Stimulated activated CD8-positive, alpha-beta memory T cell treated with anti-CD3 and anti-CD28 coated beads, Interleukin-2, amount 100 ng/mL, for 48 hours (primary cell): ENCODE measurements at places on chromosomes 4 and X.

DNA sequence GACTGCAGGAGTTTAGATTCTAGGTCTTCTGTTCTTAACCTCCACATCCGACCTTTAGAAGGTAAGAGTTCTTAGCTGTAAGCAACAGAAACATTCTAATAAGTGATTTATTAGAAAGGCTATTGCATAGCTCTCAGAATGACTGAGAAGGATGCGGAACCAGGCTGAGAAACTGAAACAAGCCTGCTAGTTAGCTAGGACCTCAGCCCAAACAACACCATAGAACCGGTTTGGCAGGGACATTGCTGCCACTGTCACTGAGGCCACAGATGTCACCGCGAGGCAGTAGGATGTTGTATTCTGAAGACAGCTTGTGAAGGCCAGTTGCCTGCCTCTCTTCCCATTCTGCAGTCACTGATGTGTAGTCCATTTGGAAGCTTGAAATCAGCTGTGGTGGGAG lies 160.0 kb upstream of the ARX start:
- DNase-seq: no peak

- DNase-seq: no peak
These were observed 102.0 kb upstream of the PDE5A start for GRCh38 chr4:119730671-119730950.

- DNase-seq: no peak
These were observed 71.7 kb upstream of the BCOR start for GRCh38 chrX:40169193-40170101.

DNA sequence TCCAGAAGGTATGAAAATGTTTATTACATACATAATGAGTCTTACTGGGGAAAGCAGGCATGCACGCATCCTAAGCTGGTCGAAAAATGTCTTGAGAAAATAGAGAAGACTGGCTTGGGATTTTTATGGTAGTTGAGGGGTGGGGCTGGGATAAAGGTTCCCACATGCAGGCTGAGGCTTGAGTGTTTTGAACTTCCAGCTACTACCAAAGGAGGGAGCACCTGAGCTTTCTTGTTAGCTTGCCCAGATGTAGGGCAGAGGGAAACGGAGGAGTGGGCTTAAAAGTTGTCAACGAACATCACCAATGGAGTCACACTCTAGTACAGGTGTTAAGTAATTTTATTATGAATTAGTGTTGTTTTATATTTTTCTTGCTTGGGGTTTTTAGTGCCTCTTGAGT lies 39.6 kb upstream of the SRPX start:
- no peak for DNase-seq

DNA sequence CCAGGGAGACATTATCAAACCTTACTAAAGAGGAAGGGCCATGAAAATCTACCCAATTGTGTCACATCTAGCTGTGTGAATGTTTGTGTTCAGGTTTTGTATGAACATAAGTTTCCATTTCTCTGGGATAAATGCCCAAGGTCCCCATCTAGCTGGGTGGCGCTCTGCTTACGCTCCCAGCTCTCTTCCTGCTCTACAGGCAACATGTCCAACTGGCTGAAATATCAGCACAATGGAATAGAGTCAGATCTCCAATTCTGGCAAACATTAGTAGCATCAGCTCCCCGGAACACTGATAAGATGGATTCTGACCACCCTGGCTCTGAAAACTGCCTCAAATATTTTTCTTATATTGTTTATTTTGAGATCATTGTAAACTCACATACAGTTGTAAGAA lies 74.8 kb downstream of the IRF2 start:
- DNase-seq: no peak

GRCh38 chrX:84218726-84219125 lies 30.7 kb upstream of the RPS6KA6 start:
- DNase-seq: no peak

DNA sequence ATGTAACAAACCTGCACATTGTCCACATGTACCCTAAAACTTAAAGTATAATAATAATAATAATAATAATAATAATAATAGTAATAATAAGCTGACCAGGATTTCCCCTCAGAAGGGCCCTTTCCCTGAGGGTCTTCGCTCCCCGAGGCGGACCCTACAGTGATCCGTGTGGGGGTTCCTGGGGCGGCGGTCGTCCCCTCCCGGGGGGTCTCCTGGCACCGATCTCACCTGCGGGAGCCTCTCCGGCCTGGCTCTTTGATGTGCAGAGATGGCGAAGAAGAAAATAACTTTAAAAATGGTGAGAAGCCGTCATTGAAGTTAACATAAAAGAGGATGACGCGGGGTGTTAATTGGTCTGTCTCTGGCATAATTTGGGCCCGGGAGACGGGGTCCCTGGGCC lies 48.2 kb upstream of the PPP2R3B start:
- no peak for DNase-seq

DNA sequence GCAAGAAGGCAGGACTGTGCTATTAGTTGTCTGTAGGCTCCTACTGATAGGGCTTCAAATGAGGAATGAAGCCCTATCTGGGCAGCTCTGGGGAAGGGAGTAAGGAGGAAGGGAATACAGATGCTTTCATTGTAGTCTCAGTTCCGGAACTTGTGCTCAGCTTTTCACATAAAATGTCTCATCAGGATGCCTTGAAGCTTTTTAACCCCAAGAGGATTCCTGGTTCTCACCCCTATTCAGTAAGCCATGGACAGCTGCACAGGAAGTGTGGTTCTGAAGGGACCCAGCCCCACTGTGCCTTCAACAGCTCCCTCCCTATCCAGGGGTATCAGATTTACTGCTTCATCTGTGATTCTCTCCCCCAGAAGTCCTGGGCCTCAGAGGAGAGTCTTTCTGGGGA lies 5.0 kb downstream of the ARMCX5 start:
- DNase-seq: no peak

DNA sequence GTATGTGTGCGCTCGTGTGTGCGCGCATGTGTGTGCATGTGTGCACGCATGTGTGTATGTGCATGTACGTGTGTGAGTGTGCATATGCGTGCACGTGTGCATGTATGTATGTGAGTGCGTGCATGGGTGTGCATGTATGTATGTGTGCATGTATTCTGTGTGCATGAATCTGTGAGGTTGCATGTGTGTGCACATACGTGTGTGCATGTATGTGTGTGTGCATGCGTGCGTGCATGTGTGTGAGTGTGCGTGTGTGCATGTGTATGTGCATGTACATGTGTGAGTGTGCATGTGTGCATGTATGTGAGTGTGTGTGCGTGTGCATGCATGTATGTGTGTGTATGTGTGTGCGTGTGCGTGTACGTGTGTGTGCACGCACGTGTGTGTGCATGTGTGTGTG lies 241.5 kb downstream of the SHOX start:
- no peak for DNase-seq

DNA sequence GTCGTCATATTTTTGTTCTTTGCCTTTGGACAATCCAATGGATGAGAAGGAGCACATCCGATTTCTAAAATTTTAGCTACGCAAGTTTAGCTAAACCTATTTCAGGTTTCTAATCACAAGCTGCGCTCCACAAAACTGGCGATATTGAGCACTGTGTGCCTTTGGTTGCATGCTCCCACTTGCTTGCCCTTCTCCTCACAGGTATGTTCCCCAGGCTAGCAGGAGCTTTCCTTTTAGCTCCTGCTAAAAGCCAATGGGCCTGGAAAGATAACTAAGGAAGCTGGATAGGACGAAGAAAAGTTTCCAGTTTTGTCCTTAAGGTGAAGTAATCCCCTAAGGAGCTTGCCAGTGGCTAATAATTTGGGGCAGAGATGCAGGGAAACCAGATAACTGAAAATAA lies 975.2 kb downstream of the FSTL5 start:
- no peak for DNase-seq

DNA sequence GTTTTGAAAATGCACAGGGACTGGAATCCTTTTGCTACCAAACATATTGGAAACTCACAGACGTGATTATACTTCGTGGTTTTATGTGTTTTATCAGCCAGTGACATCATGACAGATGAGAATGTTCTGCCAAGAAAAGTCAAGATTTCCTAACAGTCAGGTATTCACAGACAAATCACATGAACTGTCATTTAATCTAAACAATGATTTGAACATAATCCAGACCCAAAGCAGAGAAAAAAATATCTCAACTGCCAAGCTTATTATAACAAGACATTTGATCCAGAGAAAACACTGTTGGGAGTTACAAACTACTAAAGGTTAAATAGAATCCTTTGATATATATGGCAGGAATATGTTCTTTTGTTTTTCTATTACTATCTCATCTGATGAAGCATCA lies 635.9 kb upstream of the FRG1 start:
- DNase-seq: no peak
